CD8-positive, alpha-beta T cell (primary cell): ENCODE measurements at places on chromosomes 16 and 17.

- DNase-seq, result no peak
These were observed 43.8 kb downstream of the PITPNM3 start for GRCh38 chr17:6512552-6512951.

GRCh38 chr17:21390294-21390693 is 14.1 kb downstream of the KCNJ12 start:
- DNase-seq, result no peak

DNA sequence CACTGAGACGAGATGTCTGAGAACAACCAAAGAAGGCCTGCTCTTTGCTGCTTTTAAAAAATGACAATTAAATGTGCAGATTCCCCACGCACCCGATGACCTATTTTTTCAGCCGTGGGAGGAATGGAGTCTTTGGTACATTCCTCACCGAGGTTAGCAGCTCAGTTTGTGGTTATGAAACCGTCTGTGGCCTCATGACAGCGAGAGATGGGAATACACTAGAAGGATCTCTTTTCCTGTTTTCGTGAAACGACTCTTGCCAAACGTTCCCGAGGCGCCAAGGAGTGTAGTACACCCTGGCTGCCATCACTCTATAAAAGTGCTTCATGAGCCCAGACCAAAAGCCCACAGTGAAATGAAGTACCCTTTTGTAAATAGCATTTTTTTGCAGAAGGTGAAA is 87.8 kb downstream of the CRISPLD2 start:
- no peak for DNase-seq

GRCh38 chr17:81401723-81402529 is 6.7 kb downstream of the BAHCC1 start:
- no peak for DNase-seq

DNA sequence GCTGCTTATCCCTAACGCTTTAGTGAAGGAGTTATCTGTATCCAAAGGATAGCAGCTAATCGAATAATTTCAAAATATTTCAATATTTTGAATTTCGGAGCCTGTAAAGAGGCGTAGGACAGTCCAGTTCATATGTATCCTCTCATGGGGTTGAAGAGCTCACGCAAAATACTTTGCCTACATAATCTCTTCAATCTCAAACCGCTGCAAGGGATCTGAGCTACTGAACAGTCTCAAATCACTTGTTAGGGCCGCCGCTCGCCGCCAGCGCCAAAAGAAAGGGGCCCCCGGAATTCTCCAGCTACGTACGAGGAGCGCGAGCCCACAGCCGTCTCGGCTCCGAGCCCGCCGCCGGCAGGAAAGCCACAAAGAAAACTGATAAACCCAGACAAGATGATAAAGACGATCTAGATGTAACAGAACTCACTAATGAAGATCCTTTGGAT is 601 bp upstream of the RFWD3 start:
- DNase-seq, result peak; percentile 49

- DNase-seq, result no peak
These were observed 35.5 kb upstream of the STAC2 start for GRCh38 chr17:39261286-39261685.

DNA sequence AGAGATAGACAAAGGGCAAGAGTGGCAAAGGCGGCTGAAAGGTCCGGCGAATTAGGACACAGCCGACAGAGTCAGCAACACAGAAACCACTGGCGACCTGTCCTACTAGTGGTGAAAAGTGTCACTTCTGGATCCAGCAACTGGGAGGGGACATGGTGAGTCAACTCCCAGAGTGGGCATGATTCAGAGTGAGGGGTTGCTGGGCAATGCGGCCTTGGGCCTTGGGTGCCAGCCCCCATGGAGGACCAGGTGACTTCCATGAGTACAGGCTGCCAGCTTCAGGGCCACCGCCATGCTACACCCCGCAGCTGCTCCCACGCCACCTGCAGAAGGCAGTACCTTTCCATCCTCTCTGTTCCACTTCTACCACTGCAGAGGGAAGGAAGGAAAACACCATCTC is 110.6 kb downstream of the ZFHX3 start:
- no peak for DNase-seq
